ENCODE measurements at places on chromosomes 12 and 14.

DNA sequence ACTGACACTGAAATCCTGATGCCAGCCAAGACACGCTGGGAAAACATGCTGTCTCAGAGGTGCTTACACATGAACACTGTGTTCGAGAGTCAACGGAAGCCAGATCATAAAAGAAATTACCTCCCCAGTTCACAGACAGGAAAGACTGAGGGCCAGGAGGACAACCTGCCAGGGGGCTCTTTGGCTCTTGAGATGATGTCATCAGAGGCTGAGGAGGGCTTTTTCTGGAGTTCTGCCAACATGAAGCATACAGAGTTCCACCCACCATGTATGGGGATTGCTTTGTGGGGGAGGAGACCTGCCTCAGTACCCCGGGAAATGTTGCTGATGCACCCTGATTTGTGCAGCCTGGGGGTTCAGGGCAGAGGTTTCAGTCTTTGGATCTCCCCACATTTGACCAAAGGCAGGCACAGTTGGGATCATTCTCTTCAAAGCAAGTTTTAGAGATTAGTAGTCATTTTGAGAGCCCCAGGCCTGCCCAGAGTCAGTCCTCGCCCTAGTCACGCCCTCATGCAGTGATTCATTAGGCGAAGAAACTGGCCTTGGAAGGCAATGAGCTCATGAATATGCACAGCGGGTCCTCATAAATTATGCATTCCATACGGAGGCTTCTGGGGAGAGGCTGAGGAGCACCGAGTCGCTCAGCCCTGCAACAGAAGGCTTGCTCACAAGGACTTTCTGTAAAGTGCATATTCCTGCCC, 34.9 kb upstream of the EML1 start:
- no peak for DNase-seq

DNA sequence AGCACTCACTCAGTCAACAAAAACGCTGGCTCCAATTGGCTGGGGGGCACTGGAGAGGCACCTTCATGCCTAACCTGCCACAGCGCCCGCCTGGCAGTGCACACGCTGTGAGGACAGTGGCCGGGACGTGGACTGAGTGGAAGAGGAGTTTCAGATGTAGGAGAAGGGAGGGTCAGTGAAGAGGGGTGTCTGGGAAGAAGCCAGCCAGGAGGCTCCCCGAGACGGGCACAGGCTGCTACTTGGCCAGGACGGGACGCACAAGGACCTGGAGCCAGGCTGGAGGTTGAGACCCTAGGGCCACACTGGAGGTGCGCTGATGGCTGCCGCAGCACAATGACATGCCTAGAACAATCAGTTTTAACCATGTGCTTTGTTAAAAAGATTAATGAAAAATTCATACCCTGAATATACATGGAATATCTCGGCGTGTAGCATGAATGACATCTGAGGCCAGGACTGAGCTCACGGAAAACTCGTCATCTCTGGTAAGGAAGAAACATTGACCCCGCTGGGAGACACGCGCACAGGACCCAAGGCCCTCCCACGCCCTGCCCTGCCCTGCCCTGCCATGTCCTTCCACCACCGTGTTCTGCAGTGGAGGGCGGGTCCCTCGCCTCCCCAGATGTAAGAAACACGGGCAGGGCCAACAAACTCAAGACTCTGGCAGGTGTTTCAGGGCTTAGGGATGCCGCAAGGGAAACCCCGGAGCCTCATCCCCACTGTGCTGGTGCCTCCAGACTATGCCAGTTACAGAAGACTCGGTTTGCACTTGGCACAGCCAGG, 25.0 kb downstream of the AMN start:
- no peak for DNase-seq

GRCh38 chr12:97321621-97322020, 141.0 kb upstream of the RMST start:
- no peak for DNase-seq

DNA sequence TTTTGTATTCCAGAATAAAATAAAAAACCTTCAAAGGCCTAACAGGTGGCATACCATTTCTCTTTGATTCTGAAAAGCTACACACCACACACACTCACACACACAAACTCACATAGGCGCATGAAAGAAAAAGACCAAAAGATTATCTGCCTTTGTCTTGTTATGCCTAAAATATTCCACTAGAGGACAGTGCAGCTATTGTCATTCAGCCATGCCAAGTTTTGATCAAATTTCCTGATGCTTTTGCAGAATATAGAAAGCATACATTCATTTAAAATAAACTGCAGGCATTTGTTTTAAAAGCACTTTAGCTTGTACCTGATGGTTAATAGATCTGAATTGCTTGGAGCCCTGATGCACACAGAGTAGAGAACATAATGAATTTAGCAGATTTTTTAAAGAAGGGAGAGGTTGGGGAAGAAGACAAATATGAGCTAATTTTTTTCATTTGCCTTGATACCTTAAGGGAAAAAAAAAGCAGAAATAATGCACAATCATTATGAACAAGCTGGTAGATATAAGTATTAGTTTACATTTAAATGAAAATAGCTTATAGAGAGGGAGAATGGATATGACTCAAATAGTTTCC, 1766.9 kb upstream of the SEL1L start:
- DNase-seq: no peak

DNA sequence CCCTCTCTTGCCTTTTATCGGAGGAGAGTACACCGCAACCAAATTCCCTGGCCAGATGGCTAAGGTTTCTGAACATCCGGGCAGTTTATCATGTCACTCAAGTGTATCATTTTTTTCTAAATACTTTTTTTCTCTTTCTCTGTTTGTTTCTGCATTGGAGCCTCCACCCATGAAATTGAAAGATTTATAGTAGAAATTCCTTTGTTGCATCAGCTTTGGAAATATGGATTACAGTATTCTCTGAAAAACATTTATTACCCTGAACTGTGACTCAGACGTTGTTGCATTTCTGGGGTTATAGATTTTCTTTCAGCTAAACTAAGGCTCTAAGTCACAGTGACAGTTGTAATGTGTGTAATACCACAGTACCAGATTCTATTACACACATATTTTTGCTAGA, 187.0 kb downstream of the SPTSSA start:
- DNase-seq: no peak

- no peak for DNase-seq
These were observed 121.8 kb downstream of the SLC38A6 start for GRCh38 chr14:61102549-61103466.

DNA sequence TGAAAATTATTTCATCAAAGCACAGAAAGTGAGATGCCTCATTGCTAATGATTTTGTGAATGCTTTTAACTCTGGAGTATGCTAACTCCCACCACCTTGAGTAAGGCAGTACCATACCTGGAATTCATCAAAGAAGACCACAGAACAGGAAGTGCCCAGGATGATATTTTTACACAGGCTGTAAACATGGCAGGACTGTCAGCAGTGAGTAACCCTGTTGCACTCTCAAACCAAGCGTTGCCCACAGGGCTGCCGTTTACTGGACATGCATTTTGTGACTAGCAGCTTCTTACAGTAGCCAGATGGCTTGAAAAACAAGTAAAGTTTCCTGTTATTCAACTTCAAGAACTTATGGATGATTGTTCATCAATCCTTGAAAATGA, 42.4 kb downstream of the RALGAPA1 start:
- DNase-seq: peak; percentile 19

GRCh38 chr12:11653215-11653753, 3.8 kb downstream of the ETV6 start:
- peak; percentile 50 for DNase-seq

DNA sequence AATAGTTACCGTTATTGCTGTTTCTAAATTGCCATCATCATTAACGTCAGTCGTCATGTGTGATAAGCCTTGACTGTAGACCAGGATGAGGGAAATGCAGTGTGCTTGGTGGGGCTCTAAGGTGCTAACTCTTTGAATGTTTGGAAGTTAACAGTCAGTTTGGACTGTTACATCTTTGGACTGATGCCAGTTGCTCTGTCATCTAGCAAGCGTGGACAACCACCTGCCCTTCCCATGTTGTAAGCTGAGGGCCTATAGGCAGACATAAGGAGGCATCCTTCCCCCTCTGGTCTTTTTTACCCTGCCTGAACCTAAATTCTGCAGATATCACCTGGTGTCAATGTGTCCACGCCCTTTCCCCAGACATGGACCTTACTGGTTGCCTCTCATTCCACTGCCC, 94.4 kb downstream of the PPP2R5C start:
- DNase-seq: no peak

DNA sequence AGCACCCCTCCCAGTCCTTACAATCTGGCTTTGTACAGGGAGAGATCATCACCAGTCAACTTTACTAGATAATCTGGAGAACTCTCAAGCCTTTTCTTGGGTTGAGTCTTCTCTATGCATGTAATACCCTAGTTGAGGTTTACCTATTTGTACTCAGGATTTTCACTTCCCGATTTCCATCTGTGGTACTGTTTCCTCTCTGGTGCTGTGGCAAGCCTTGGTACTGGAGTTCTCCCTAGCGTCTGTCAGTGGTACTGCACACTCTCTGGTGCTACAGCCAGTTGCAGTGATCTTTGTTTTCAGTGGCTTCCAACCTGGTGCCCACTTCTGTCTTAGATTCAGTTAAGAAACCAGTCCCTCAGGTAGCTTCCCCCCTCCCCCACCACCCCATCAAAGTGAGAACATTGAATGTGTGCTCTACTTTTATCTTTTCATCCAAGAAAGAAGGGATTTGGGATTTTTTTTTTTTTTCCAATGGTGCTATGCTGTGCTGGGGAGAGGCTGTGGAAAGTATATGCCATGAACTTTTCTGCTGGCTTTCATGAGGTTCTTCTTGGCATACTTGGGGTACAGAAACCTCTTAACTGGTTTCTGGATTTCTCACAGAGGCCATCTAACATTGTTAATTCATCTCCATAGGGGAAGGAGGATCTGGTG, 69.4 kb upstream of the EVL start:
- DNase-seq: peak; percentile 75

- DNase-seq: no peak
These were observed 24.9 kb downstream of the CCDC88C start for GRCh38 chr14:91392623-91393303.

DNA sequence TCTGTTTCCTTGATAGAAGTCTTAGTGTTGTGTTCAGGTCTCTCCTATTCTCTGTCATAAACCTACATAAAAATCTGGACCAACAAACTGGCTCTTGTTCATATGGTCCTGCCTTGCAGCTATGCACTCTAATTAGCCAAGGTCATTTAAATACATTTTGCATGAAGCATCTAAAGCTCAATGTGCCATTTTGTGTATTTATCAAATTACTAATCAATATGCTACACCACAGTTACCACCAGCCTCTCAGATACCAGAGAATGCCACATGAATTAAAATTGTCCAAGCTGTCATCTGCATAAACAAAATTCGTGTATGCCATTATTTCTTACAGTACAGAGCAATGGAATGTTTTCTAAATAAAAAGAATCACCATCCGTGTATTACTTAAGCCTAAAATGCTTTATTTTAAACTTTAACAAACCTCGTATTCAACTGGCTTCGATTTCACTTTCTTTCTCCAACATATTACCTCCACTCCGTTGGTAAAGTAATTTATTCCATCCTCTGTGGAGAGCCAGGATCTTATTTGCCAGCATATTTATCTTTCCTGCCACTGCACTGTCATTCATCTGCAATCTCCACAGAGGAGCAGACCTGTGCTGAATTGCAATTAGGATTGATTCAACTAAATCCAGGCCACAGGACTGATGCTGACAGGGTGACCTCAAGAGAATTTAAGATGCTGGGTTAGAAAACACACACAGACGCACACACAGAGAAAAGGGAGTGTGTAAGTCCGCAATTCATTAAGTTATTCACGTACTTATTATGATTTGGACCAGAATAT, 284.1 kb upstream of the FOXG1 start:
- no peak for DNase-seq

- DNase-seq: no peak
These were observed 38.6 kb downstream of the SYNE2 start for GRCh38 chr14:63891148-63891975.

DNA sequence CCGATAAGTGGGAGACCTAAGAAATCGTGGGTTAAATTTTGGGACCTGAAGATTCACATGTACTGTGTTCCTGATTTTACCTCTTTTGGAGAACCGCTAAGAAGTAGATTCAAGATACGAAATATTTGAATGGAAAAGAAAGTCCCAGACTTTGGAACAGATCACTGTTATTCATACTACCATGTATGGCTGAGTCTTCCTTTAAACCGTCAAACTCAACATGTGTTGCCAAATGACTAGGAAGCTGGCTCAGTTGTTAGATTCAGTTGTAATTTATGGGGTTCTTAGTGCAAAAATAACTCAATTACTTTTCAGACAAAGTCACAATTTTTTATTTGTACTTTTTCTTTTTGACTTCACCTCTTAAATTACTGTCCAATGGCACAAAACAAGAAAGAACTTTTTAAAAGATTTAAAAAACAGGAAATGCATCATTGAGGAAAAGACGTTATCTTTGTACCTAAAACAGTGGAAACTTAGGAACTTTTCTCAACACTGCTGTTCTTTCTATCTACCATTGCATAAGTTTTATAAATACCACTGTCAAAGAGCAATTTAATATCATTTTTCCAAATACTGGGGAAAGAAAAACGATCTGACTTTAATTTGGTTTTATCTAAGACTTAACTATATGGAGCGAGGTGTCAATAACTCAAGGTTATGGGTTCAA, 15.7 kb downstream of the RERG start:
- DNase-seq: no peak

DNA sequence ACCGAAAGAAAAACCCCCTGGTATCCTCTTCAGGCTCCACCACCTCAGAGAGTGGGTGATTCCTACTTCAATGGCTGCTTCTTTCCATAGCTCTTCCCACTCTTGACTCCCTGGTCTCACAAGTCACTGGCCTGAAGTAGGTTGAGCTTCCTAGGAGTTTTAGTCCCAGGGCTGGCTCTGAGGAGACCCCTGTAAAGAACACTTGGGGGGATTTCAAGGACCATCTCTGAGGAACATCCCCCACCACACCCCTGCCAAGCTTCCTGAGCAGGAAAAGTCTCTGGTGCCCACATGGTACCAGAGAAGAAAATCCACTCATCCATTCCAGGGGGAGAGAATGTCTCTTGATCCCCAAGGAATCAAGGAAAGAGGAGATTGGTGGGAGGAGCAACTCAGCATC, 25.7 kb downstream of the PHETA1 start:
- DNase-seq: no peak

DNA sequence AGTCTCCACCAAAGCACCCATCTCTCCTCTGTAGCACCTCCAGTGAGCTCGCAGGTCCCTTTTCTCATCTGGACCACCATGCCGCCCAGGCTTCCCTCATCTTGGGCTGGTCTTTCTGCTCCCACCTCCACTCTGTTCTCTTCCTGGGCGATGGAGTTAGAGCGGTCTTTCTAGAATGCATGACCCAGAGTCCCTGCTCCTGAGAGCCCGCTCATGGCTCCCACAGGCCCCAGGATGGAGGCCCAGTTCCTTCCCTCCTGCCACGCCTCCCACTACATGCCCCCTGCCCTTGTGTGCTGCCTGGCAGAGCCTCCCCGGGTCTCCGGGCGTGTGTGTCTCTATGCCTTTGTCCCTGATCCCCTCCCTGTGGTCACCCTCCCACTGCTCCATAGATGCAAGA, 100.7 kb upstream of the RTL1 start:
- no peak for DNase-seq

- no peak for DNase-seq
These were observed 4.3 kb downstream of the COQ10A start for GRCh38 chr12:56271031-56271430.
